DMS153 (cell line): ENCODE measurements at places on chromosomes 1 and 21.

- DNase-seq, result peak; percentile 56
Measured at GRCh38 chr1:226656201-226656600, 82.9 kb downstream of the ITPKB start.

DNA sequence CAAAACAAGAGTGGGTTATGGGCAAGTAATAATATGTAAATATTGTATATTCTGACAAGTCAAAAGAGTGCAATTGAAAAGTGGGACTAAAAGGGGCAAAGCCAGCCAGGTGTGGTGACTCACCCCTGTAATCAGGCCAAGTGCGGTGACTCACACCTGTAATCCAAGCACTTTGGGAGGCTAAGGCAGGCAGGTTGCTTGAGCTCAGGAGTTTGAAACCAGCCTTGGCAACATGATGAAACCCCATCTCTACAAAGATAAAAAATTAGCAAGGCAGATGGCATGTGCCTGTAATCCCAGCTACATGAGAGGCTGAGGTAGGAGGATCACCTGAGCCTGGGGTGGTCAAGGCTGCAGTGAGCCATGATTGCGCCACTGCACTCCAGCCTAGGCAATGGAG lies 304.0 kb downstream of the HHIPL2 start:
- no peak for DNase-seq

GRCh38 chr1:47751996-47752451 lies 245.2 kb downstream of the TRABD2B start:
- peak; percentile 69 for DNase-seq

GRCh38 chr1:202101184-202101583 lies 21.5 kb upstream of the GPR37L1 start:
- peak; percentile 20 for DNase-seq

DNA sequence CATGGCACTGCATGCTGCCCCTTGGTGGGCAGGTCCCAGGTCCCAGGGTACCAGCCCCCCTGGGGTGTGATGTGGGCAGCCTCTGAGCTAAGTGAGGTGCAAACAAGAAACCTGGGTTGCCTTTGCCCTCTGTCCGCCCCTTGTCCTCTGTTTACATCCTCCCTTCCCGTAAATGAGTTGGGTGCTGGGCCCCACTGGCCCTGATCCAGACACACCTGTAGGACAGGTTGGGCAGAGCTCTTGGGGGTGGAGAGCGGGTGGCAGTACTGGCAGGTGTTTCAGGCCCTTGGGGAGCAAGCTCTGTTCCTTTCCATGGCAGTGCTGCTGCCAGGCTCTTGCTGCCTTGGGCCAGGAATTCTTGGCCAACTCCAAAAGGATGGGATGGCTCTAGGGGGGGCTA lies 35.8 kb downstream of the ELF3 start:
- DNase-seq, result peak; percentile 99

DNA sequence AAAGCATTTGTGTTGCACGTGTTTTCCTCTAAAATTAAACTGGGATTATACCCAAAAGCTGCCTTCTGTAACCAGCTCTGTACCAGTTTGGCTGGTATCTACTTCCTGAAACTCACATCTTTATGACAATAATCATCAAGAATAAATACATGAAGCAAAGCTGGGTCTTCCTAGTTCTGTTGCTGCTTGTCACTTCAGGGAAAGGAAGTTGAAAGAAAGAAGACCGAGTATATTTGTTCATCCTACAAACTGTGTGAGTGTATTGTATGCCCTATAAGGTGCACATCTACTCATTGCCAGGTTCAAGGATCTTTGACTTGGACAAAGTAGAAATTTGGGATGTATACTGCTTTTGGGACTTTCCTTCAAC lies 29.1 kb upstream of the IFNGR2 start:
- no peak for DNase-seq
